Activated CD8-positive, alpha-beta memory T cell treated with anti-CD3 and anti-CD28 coated beads for 48 hours (primary cell): ENCODE measurements at places on chromosomes 1 and 21.

DNA sequence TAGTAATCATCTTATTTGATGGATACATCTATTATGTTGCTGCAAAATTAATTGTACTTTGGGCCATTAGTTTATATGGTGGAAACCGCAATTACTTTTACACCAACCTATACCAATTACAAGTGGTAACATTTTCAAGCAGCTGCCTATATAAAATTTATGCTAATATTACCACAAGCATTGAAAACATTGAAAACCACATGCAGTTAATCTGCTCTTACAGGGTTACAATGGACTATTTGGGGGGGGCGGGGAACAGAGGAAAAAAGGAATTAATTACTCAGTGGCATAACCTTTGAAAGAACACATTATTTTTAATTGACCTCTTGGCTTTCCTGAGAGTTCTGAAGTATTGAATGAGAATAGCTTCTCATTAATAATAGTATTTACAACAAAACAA, 1793.2 kb downstream of the NCAM2 start:
- no peak for DNase-seq

- no peak for DNase-seq
These were observed 54.9 kb upstream of the BACE2 start for GRCh38 chr21:41112740-41113692.

DNA sequence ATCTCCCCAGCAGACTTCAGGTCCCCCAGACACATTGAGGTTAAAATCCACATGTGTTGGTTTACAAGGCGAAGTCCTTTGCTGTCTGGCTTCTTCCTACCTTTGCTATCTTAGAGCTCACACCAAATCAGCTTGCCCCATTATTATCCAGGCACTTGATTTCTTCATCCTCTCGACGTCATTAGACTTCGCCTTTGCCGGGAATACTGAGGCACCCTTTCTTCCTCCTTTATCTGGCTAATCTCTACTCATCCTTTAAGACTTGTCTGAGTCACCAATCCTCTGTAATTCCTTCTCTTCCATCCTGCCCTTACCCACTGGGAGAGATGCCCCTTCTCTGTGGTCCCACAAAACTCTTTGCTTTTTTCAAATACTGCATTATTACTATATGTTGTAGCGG, 9.2 kb upstream of the XCL2 start:
- DNase-seq = no peak

GRCh38 chr1:25873120-25873519, 2.4 kb downstream of the PAQR7 start:
- DNase-seq = no peak

- DNase-seq = no peak
These were observed at the start of gene BECN2 for GRCh38 chr1:241957692-241958494. TSS of gene BECN2 (plus strand) at chr1:241957767. CDS start at chr1:241957767, 0 bp downstream.

GRCh38 chr21:22728091-22728490, 1729.9 kb downstream of the NCAM2 start:
- no peak for DNase-seq

DNA sequence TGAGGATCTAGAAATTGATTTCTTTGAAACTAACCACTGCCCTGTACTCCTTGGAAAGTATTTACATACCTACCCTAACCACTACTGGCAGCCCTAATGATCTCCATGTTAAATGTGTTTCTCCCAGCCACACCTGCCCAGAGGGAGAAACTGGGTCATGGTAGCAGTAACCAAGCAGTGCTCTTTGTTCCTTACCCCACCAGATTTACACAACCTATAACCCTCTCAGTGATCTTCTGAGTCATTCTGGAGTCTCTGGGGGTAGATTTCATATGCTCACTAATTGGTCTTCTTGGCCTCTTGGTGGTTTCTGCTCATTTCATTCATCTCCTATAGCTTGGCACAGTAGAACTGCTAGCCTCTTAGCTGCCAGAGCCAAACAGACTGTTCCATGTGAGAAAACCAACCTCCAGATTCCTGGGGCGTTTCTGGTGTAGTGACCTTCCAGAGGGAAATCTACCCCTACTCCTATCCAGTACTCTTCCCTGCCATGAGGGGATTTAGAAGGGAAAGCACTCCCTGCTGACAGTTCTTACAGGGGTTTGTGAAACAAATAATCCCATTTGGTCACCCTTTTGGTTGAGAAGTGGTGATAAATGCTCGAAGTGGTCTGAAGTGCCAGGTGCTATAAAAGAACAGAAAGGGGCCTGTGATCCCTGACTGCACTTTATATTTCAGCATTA, 36.2 kb upstream of the LRIG2 start:
- no peak for DNase-seq

- DNase-seq = no peak
These were observed 43.0 kb upstream of the RAP1A start for GRCh38 chr1:111576547-111576946.

- DNase-seq = no peak
These were observed 12.9 kb downstream of the PLEKHM2 start for GRCh38 chr1:15696956-15697521.

DNA sequence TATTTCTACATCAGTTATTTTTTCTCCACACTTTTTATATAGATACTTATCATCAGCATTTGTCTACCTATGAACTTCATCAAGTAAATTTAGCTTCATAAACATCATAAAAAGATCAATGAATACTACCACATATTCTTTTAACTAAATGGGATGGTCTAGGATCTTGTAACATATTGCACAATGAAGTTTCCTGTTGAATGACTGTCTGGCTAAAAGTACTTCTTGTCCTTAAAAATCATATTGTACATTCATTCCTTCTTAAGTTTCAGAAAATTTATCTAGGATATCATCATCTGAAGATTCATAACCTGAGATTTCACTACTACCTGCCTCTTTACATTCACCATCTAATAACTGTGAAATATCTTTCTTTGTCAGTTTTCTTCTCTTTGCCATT, 69.0 kb downstream of the MAGI3 start:
- no peak for DNase-seq

- no peak for DNase-seq
These were observed 228.1 kb downstream of the OMA1 start for GRCh38 chr1:58318157-58319005.

DNA sequence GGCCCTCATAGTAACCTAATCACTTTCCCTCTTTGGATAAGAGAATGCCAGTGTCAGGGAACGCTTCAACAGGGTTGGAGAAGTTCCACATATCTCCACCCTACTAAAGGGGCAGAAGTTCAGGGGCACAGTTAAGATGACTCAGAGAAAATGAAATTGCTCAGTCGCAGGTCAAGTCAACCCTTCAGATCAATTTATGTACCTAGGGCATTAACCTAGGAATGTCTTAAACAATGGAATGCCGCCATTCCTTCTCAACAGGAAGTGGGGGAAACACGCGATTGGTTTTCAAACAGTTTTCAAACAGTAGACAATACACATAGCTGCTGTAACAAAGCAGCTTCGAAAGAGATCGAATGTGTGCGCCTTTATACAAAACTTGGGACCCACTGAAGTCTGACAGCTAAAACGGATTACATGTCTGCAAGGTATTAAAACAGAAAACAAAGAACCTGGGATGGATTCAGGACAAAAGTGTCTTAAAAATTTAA, 897 bp downstream of the SLC25A24 start:
- no peak for DNase-seq

DNA sequence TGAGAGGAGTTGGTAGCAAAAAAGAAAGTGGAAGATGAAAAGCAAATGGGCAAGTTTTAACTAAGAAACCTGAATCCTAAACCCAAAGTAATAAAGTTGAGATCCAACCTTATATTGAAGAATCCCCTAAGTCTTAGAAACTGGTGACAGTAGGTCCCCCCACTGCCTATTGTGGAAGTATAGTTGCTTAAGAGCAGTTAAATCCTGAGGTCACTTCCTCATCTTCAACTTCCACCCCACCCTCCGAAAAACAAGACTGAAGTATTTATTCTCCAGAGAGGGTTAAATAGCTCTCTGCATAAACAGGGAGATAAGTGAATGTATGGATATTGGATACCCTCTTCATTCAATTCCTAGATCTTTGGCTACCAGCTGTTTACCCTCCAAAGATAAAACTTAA, 3.3 kb upstream of the DSTYK start:
- no peak for DNase-seq

DNA sequence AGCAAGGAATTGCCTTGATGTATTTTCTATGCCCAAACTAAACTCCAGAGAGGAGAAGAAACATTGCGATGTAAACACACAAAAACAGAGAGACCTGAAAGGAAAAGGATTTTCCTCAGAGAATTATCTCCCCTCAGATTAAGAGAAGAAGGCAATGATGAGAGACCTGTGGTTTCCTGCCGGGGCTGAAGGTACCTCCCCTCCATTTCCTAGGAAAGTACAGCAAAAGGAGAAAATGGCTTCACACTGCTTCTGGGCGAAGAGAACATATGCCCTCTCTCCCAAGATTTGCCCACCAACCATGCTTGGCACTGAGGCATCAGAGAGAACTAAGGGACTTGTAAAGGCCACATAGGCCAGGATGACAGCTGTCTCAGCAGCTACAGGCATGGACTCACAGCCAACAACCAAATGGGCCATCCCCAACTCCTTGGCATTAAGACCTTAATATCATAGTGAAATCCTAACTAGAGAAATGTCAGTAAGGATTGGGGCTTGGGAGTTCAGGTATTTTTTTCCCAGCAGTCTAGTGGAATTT, 523.0 kb downstream of the PTPRC start:
- no peak for DNase-seq

GRCh38 chr1:176469450-176470010, 6.6 kb downstream of the PAPPA2 start:
- DNase-seq = no peak

DNA sequence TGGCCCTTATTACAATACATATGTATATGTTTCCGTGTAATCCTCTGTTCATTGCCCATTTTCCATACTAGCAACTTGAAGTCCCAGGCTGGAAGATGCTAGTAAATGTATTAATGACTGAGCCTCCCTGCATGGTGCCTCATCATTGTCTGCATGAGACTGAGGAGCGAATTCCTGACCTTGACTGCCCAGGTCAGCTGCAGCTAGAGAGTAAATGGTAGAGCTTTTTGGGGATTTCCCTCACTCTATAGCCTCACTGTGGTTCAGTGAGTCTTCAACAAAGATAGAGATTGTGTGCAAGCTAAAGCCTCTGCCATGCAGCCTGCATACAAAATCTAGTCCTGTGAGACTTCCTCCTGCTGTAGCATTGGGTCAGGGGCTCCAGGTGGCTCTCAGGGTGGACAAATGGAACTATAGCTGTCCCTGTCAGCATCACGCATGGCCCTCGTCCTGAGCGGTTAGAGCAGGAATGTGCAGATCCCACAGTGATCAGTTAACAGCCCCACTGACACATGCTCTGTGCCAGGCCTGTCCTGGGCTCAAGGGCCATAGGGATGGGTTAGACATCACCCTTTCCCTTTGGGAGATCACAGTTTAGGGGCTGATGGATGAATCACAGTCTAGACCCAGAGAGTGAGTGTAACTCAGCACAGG, 741.7 kb downstream of the MATN1 start:
- DNase-seq = no peak

DNA sequence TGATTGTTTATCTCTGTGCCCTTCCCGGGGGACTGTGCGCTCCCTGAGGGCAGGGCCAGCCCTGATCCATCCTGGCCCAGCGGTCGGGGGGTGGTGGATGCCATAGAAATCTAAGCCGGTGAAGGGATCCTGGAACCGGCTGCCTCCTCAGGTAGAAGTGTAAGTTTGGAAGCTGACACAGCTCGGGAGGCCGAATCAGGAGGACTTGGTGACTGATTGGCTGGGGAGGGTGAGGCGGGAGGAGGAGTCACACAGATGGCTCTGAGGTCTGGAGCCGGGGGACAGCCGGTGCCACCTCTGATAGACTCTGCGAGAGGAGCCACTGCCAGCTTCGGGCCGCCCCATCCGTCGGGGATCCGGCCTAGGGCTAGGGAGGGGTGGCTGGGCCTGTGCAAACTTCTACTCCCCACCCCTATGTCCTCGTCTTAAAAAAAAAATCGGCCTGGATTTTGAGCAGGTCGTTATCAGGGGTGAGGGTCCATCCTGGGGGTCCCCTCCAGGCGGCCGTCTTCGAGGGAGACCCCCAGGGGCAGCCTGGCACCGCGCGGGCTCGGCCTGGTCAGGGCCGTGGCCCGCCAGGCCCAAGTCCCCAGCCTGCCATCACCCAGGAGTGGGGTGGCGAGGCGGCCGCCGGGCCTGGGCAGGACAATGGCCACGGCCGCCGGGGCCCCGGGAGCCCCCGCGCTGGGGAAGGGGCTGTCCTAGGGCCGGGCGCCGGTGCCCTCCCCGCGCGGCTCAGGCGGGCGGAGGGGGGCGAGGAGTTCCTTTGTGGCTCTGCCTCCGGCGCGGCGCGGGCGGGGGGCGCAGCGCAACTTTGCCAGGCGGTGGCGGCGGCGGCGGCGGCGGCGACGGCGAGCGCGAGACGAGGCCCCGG, 708 bp upstream of the ZNF362 start:
- DNase-seq = no peak

DNA sequence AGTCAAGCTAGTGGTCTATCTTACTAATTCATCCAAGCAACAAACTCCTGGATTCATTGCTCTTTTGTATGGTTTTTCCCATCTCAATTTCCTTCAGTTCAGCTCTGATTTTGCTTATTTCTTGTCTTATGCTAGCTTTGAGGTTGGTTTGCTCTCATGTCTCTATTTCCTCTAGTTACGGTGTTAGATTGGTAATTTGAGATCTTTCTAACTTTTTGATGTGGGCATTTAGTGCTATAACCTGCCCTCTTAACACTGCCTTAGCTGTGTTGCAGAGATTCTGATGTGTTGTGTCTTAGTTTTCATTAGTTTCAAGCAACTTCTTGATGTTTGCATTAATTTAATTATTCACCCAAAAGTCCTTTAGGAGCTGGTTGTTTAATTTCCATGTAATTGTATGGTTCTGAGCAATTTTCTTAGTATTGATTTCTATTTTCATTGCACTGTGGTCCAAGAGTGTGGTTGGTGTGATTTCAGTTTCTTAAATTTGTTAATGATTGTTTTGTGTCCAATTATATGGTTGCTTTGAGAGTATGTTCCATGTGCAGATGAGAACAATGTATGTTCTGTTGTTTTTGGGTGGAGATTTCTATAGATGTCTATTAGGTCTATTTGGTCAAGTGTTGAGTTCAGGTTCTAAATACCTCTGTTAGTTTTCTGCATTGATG, 154.6 kb downstream of the PLPPR5 start:
- no peak for DNase-seq

GRCh38 chr1:46452931-46453325, 36.7 kb upstream of the DMBX1 start:
- DNase-seq = no peak

DNA sequence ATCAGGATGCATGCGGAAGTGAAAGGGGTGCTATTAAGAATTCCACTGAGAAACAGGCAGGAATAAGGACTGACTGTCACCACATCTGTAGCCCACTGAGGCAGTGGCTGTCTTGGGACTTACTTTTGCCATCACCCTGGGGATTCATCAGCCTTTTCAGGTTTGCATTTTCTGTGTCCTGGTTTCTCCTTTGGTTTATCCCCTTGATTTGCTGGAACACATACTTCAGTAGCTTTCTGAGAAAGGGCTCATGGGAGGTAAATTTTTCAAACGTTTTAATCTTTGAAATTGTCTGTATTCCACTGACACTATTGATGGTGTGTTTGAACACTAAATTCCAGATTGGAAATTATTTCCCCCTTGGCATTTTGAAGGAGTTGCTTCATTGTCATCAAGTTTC, 80.2 kb upstream of the ACTRT2 start:
- DNase-seq = no peak
